NCI-H69 (cell line): ENCODE measurements at places on chromosomes 2 and 18.

- DNase-seq: peak; percentile 3
Measured at GRCh38 chr2:23838581-23838980, 88.3 kb downstream of the ATAD2B start.

DNA sequence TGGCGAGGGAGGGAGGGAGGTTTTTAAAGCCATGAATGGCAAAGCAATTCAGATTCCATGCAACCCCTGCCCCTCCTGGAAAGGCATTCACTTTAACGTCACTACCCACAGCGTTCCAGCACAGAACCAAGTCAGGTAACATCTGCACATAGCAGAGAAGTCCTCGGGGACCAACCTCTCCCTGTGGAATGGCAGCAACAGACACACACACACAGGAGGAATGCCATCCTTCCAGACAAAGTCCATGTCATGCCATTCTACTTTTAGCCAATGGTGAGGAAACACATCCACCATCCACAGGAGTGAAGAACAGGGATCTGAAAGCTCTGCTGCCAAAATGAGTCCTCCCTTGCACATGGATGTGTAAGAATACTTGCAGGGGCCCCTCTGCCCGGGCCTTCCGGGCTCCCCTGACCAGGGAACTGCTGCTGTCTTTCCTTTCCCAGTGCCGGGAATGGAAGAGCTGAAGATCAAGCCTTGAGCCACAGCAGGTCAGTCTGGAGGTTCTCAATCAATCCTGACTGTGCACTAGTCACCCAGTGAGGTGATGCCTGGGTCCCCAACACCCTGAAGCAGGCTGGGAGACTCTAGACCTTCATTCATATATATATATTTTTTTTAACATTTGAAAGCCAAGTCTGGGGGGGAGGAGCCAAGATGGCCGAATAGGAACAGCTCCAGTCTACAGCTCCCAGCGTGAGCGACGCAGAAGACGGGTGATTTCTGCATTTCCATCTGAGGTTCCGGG, 63.7 kb downstream of the UXS1 start:
- DNase-seq: peak; percentile 30

DNA sequence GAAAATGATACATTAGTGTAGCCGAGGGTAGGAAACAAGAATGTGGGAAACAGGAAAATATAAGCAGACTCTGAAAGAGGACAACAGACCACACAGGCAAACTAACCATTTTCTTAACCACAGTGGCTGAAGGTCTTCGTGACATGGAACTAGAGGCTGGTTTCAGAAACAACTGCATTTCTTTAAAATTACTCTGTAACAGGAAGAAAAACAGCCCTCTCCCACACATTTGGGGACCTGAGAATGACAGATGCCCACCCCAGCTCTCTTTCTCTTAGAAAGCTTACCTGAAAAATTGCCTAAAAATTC, 13.8 kb upstream of the SLC25A52 start:
- DNase-seq: no peak

- no peak for DNase-seq
Measured at GRCh38 chr2:213015387-213016165, 135.8 kb downstream of the IKZF2 start.

DNA sequence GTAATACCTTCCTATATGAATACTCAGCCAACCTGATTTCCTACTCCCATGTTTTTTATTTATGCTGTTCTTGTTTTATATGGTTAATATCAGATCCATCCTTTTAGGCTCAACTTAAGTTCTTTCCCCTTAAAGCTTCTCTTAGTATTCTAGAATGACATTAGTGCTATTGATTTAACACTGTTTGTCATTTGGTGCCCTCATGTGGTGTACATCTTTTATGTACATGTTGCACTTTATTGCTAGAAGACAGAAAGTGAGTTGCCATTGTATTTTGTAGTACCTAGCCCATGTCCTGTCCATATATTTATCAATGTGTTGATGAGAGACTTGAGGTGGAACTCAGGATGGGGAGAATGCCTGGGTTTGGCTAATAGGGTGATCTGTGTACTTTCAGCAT, 2.5 kb downstream of the HTRA2 start:
- DNase-seq: peak; percentile 17

- DNase-seq: no peak
Measured at GRCh38 chr18:68455229-68455603, 259.7 kb downstream of the TMX3 start.

- no peak for DNase-seq
Measured at GRCh38 chr2:118611691-118612090, 235.8 kb downstream of the EN1 start.

GRCh38 chr2:152815634-152816257, 97.3 kb downstream of the ARL6IP6 start:
- DNase-seq: no peak

DNA sequence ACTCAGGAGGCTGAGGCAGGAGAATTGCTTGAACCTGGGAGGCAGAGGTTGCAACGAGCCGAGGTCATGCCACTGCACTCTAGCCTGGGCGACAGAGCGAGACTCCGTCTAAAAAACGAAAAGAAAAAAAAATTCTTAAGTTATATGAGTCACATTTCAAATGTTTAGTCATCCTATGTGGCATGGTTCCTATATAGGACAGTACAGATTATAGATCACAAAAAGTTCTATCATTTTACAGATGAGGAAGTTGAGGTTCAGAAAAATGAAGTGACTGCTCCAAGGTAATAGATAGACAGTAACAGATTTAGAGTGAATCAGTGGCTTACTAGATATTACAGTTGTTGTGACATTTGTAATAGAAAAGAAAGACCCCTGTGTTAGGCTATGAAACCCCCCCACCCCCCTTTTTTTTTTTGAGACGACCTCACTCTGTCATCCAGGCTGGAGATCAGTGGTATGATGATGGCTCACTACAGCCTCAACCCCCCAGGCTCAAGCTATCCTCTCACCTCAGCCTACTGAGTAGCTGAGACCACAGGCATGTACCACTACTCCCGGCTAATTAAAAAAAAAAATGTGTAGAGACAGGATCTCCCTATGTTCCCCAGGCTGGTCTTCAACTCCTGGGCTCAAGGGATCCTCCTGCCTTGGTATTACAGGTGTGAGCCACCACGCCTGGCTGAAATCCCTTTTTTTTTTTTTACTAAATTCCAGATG, 22.7 kb downstream of the PTPN4 start:
- no peak for DNase-seq

DNA sequence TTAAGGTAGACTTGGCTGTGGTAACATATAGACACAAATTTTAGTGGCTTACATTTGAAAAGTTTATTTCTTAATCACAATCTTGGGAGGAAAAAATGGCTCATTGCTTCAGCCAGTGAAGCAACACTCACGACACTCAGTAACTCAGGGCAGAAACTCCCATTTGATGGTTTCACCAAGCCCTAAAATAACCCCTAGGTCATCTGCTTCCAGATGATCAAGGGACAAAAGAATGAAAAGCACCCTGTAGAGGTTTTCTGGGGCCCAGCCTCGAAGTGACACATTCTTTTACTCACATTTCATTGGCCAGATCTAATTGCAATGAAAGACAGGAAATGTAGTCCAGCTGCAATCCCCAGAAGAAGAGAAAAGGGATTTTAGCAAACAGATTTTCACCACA, 275.9 kb downstream of the TMX3 start:
- DNase-seq: no peak

GRCh38 chr2:79876430-79876829, 363.6 kb downstream of the CTNNA2 start:
- peak; percentile 56 for DNase-seq

- DNase-seq: no peak
Measured at GRCh38 chr2:71936076-71937030, 211.3 kb downstream of the CYP26B1 start.

- no peak for DNase-seq
Measured at GRCh38 chr2:230410861-230411569, 5.0 kb upstream of the SP100 start.

DNA sequence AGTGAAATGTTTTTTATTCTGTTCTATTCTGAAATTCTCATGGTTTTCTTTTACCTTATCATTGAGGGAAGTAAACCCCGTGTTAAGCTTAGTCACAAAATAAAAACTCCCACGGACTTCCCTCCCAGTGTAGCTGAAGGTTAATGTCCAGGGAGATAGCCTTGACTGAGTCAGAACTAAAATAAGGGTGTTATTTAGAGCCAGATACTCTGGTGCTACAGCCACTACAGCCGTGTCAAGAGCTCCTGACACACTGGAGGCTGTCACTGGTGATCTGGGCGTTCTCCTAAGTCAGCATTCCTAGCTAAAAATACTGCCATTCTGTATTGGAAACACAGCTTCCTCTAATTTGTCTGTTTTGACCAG, 82.0 kb upstream of the RANBP2 start:
- no peak for DNase-seq

DNA sequence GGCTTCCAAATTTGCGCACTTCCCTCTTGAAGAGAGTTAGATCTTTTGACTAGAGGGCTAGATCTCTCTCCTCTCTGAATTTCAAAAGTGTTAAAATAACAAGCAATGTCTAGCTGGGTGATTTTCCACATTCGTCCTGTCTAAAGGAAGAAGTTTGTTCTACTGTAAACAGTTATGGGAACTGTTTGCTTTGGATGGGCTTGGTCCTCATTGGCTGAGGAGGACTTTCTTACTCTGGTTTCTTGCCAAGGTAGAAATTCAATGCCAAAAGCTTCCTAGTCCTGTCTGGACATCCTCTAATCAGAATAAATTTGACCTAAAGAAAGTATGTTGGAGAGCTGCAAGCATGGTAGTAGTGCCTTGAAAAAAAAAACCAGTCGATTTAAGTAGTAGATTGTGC, 47.4 kb upstream of the RAPH1 start:
- DNase-seq: no peak

- DNase-seq: peak; percentile 93
Measured at GRCh38 chr18:9612215-9612830, 2.0 kb downstream of the PPP4R1 start.

DNA sequence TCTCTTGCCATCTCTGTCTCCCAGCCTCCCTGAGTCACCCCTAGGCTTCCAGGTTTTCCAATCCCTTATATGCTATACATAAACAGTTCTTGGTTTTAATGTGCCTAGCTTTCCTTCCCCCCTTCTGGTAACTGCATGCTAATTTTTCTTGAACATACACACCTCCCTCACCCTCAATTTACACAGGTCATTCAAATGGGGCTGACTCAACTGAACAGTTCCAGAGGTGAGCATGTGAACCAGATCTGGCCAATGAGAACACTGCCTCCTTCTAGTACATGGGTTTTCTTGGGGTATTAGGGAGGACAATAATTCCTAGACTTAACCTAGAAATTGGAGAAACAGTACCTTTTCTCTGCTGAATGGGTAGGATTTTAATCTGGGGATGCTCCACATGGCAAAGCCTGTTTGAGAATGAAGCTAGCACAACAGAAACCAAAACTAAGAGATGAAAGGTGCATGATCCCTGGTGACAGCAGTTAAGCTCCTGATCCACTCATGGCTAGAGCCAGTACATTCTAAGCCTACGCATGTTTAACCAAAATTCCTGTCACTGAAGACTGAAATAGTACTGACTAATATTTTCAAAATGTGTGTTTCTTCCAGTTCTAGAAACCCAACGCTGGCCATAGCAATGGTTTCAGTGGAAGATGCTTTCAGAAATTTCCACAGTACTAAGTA, 11.8 kb downstream of the SLC25A12 start:
- no peak for DNase-seq

DNA sequence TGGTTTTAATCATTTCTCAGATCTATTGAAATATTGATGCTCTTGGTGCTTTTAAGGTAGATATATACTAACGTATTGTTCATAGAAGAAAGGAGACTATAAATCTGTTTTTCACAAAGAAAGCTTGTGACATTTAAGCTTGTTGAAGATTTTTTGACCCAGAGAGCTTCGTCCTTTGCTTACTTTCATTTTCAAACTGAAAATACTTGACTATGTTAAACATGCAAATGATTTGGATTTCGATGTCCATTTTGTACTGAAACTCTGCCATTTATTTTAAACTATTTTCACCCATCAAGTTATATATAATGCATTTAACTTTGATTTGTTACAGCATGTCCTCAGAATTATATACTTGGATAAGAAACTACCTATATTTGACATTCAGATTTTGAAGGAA, 85.2 kb downstream of the SLC4A10 start:
- no peak for DNase-seq

DNA sequence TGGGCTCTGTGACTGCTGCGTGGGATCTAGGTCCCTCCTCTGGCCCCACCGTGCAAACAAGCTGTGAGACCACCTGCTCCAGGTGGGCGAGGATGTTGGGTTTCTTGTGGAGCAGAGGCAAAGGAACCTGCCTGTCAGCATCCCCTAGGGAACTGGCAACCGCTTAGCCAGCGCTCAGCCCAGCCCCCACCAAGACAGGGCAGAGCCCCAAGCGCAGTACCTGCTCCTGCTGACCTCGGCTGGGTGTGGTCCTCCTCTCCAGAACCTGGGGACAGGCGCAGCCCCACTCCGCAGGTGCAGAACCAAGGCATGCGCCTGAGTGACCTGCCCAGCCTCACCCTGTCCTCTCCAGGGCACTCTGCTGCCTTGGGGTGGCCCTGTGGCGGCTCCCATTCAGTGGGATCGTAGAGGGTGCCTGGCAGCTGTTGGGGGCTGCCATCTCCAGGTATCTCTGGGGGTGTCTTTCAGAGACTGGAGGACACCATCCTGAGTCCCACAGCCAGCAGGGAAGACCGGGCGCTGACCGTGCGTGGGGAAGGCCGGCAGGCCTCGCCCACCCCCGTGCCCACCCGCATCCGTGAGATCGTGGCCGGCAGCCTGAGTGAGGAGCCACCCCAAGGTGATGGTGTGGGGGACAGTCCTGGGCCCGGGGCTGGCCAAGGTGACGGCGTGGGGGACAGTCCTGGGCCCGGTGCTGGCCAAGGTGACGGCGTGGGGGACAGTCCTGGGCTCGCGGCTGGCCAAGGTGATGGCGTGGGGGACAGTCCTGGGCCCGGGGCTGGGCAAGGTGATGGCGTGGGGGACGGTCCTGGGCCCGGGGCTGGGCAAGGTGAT, 12.3 kb downstream of the CROCC2 start:
- DNase-seq: peak; percentile 47

- DNase-seq: no peak
Measured at GRCh38 chr2:177399376-177399775, 6.8 kb downstream of the AGPS start.

DNA sequence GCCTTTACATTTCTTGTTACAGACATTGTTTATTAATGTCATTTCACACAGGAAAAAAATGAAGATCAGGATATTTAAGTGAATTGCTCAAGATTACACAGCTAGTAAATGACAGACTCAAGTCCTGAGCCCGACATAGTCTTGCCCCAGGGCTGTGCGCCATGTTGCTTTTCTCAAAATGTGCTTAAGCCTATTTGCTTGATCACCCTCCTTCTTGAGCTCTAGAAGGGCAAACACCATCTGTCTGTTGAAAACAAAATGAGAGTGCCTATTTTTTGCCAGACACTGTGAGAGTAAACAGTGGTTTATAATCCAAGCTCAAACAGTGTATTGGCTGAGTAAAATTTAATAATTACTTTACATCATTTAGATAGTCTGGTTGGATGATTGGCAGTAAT, 34.8 kb upstream of the HNMT start:
- DNase-seq: peak; percentile 88

DNA sequence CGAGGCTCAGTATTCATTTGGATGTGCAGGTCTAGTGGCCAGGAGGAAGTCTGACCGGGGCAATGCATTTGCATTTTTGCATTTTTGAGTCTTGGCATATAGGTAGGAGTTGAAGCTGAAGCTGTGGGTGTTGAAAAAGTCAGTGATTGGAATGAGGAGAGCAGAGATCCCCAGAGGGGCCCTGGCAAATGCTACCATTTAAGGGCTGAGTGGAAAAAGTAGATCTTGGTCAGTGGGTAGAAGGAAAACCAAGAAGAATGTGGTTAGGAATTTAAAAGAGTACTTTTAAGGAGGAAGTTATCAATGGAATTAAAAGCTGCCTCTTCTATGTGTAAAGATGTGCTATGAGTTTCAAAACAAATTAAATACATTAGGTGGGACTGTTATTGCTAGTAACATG, 143.0 kb downstream of the ZEB2 start:
- no peak for DNase-seq

- no peak for DNase-seq
Measured at GRCh38 chr2:195479407-195479806, 177.6 kb upstream of the SLC39A10 start.
